Activated T-cell treated with anti-CD3 and anti-CD28 coated beads for 4 hours (primary cell): ENCODE measurements at places on chromosomes 1 and 21.

GRCh38 chr1:247905181-247905580, 9.8 kb downstream of the OR2W3 start:
- DNase-seq = no peak

GRCh38 chr1:40844887-40845878, 17.0 kb downstream of the CITED4 start:
- no peak for DNase-seq

DNA sequence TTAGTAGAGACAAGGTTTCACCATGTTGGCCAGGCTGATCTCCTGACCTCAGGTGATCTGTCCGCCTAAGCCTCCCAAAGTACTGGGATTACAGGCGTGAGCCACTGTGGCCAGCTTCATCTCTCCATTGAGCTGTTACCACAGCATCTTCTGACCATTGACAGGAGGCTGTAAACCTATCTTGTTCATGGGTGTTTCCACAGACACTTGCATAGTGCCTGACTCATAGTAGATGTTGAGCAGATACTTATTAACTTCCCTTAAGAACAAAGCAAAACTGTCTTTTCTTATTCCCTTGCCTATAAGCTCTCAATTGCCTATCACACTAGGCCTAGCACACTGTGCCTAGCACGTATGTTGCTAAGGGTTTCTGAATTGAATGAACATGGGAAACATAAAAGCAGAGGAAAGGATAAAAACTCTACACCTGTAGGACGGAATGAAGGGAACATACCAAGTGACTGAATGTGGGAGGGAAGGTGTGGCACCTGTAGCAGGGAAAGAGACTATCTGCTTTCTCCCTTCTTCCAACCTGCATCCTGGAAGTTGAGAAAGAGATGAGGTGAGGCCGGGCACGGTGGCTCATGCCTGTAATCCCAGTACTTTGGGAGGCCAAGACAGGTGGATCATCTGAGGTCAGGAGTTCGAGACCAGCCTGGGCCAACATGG, 1.2 kb upstream of the C1orf54 start:
- no peak for DNase-seq

- DNase-seq = no peak
Observed at GRCh38 chr21:28823429-28823828, 169.2 kb downstream of the LTN1 start.

- no peak for DNase-seq
Observed at GRCh38 chr1:47918257-47918867, 78.8 kb downstream of the TRABD2B start.

- no peak for DNase-seq
Observed at GRCh38 chr1:230857077-230857476, 11.2 kb downstream of the C1orf198 start.

- no peak for DNase-seq
Observed at GRCh38 chr1:235147269-235147668, 13.8 kb downstream of the RBM34 start.

GRCh38 chr1:38244218-38244845, 197.7 kb upstream of the POU3F1 start:
- no peak for DNase-seq

GRCh38 chr1:219174460-219175211, 958 bp downstream of the LYPLAL1 start:
- no peak for DNase-seq

GRCh38 chr1:171335964-171336363, 22.0 kb downstream of the FMO4 start:
- DNase-seq = no peak

DNA sequence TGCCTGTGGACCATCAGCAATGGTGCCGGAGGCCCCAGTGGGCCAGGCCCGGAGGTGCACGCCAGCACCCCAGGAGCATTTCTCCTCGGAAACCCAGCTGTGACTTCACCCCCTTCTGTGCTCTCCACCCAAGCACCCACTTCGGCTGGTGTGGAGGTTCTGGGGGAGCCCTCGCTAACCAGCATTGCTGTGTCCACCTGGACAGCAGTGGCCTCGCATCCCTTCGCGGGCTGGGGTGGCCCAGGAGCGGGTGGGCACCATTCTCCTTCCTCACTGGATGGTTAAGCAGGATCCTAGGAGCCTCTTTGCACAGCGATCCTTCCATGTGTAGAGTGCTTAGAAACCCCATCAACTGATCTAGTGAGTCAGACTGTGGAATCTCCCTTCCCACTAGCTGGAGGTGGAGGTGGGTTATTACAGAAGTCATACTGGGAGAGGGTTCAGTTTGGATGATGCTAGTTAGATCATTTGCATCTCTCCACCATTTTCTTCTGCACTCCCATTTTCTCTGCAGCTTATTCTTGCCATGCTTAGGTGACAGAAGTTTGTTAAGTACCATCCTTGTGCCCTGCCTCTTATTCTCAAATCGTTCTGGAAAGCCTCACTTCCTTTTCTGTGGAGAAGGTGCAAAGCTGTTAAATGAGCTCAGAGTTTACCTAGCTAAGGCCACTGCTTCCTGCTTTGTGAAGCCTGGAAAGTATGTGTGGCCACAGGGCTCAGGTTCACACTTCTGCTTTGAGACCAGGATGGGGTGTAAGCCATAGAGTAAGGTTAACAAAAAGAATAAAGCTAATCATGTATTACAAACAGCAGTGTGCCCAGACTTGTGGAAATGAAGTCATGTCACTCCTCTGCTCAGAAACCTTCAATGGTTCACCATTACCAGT, 32.3 kb downstream of the TBX19 start:
- no peak for DNase-seq

- no peak for DNase-seq
Observed at GRCh38 chr21:26844258-26845065, 747 bp downstream of the ADAMTS1 start.

GRCh38 chr1:178727014-178727895, 2.2 kb downstream of the RALGPS2 start:
- no peak for DNase-seq

- no peak for DNase-seq
Observed at GRCh38 chr1:101526813-101527212, 290.0 kb downstream of the S1PR1 start.

GRCh38 chr1:29811727-29812407, 575.5 kb downstream of the PTPRU start:
- DNase-seq = no peak

DNA sequence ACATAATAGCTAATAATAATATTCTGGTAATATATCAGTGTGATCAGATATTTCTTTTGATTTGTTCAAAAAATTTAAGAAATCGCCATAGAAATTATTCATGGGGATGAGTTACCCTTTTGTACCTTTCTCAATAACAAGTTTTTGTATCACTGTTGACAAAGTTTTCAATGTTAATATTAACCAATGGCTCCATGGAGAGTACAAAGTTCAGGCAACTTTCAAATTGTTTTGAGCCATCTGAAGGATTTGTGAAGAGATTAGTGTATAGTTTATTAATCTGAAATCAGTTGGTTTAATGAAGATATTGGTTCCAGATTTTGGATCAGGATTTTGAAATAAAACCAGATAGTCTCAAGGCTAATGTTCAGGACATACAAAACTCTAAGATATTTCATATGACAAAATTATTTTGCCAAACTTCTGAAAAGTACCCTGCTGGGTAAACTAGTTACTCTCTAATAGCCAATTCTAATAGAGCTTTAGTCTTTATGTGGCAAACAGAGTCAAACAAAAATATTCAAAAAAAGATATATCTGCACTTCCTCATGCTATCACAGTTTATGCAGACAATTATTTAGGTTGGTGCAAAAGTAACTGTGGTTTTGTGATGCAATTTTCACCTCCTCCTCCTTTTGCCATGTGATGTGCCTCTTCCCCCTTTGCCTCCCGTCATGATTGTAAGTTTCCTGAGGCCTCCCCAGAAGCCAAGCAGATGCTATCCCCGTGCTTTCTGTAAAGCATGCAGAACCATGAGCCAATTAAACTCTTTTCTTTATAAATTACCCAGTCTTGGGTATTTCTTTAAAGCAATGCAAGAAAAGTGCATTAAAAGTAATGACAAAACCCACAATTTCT, 1105.0 kb downstream of the PLA2G4A start:
- DNase-seq = no peak

GRCh38 chr21:33199516-33200217, 30.1 kb upstream of the IFNAR2 start:
- DNase-seq = peak; percentile 80

DNA sequence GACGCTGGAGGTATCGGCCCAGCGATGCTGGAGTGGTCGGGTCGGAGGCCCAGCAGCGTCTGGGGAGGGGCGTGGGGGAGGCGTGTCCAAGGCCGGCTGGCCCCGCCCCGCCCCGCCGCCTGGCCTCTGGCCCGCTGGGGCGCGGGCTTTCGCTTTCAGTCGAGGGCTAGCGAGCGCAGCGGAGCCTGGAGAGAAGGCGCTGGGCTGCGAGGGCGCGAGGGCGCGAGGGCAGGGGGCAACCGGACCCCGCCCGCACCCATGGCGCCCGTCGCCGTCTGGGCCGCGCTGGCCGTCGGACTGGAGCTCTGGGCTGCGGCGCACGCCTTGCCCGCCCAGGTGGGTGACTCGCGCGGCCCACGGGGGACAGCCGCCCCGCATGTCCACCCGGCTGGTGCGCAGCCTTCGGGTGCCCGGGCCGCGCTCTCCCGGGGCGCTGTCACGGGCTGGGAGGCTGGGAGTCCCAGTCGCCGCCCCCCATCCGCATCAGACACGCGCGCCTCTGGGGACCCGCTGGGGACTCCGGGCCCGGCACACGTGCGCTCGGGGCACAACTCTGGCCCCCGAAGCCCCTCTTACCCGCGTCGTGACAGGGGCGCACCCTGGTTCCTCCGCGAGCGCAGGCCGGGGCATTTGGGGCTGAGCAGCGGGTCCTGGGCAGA, at the start of gene TNFRSF1B:
TNFRSF1B (plus strand) TSS at position 158 of the 659 bp plus-strand sequence; CDS start at position 259, 101 bp downstream.
- peak; percentile 57 for DNase-seq

GRCh38 chr1:60906526-60906925, 175.8 kb upstream of the NFIA start:
- no peak for DNase-seq

DNA sequence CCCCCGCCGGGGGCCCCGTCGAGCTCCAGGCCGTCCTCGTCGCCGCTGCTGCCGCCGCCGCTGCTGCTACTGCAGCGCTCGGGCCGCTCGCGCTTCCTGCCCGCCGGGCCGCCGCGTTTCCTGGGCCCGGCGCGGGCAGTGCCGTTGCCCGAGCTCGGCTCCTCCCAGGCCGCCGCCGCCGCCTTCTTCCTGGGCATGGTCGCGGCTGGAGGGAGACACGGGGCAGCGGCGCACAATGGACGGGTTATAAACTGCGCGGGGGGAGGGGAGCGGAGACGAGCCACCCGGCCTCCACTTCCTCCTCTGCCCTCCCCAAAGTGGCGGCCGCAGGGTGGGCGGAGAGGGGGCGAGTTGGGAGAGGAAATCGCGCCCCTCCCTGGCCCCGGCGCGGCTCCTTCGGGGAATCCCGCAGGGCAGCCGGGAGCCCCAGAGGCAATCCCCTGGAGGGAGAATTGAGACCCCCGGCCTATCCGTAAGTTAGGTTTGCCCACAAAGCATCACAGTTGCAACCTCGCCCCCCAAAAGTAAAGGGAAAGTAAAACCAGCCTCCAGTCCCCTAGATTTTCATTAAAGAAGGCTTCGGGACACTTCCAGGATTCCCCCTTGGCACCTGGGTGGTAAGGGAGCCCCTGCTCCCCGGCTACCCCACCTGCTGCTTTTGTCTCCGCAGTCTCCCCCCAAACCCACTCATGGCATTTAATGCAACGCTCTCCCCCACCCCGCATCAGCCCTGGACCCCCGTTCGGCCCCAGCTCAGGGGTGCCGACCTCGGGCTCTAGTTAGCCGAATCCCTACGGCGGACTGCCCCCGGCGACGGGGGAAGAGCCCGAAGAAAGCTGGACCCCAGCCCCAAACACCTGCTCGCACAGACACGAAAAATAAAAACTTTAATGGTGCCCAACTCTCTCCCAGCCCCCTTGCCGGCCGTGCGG, 893 bp downstream of the RCC2 start:
- DNase-seq = peak; percentile 61

- peak; percentile 38 for DNase-seq
Observed at GRCh38 chr1:8862528-8862927, 16.0 kb downstream of the ENO1 start.

DNA sequence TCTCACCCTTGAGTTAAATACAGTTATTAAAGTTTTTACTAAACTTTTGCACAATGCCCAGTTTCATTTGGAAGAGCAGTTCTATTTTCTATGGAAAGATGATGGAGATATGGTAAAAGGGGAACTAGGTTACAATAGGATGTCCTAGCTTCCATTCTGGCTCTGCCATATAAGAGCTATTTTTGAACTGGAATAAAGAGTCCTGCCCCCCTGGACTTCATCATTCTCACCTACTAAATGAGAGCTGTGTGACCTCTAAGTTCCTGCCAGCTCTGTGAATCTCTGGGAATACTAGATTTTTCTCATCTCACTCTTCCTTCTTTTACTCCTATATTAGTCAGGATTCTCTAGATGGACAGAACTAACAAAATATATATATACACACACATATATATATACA, 106.3 kb downstream of the PRRX1 start:
- no peak for DNase-seq

GRCh38 chr1:162709132-162709860, 77.0 kb downstream of the DDR2 start:
- DNase-seq = no peak

- no peak for DNase-seq
Observed at GRCh38 chr1:196856053-196856452, 31.8 kb upstream of the CFHR4 start.

DNA sequence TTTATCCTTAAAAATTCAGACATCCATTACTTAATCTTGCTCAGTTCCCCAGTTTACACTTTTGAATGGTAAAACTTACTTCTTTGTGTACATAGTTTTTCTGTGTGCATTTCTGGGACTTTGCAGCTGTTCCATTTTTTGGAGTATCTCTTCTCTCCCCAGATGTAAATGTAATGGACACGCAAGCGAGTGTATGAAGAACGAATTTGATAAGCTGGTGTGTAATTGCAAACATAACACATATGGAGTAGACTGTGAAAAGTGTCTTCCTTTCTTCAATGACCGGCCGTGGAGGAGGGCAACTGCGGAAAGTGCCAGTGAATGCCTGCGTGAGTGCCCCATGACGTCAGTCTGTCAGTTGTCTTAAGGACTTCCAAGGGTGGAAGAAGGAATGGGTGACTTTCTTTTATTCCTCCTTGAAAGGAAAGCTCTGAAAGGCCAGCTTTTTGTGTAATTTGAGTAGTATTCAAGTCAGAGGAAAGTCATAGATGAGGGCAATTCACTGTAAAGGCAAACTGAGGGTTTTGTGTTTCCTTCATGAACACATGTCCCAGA, 75.7 kb upstream of the LAMC2 start:
- DNase-seq = no peak
